ENCODE measurements at places on chromosomes 6 and 20. TPM values are rescaled to one million over a fixed set of nuclear protein-coding genes. Genes with fewer than 3 reads are reported as not detected.

Gene BPIFA1
- total RNA-seq = not detected

Gene SLC24A3
- 0.66 TPM for total RNA-seq

Gene KIF25
- total RNA-seq = 1.8 TPM

Gene ZSWIM1
- 5.2 TPM for total RNA-seq

Gene ALDH5A1
- 8.2 TPM for total RNA-seq

Gene PAX1
- not detected for total RNA-seq

Gene WFDC5
- total RNA-seq = not detected

Gene ADAM33
- total RNA-seq = 11.2 TPM

GRCh38 chr20:45919542-45920399, 7.8 kb upstream of the PLTP start:
- H3K27me3 ChIP-seq = no peaks in the 10 kb centered on the region
- peak; percentile 59 for DNase-seq
- no peaks in the 10 kb centered on the region for H3K36me3 ChIP-seq
- no peaks in the 10 kb centered on the region for H3K4me1 ChIP-seq

DNA sequence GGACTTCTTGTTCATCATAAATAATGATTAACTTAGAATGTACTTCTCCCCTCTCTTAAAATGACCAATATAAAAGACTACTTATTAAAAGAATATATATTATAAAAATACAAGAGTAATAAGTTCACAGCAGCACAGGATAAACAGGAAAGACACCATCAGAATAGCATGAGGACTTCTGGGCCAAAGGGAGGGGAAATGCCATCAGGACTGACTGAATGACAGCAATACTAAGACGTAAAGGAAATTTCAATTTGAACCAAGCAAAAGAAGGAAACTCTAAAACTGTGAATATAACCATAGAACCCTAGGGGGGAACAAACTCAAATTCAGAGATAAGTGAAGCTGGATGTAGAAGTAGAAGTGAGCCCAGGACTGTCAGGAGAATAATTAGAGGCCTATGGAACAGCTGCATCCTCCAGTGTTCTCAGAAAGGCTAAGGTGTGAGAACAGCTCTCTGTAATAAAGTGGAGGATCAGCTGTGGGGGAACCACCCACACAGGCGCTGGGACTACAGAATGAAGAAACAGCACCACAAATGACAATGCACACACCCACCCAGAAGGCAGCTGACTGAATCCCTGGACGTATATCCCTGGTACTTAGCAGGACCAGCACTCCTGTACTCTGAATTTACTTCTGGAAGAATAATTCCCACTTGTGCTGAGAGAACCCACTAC, 37.8 kb downstream of the ZHX3 start:
- H3K36me3 ChIP-seq = no peaks in the 10 kb centered on the region
- no peak overlapping the region for H3K4me3 ChIP-seq
- H3K27me3 ChIP-seq = no peaks in the 10 kb centered on the region

DNA sequence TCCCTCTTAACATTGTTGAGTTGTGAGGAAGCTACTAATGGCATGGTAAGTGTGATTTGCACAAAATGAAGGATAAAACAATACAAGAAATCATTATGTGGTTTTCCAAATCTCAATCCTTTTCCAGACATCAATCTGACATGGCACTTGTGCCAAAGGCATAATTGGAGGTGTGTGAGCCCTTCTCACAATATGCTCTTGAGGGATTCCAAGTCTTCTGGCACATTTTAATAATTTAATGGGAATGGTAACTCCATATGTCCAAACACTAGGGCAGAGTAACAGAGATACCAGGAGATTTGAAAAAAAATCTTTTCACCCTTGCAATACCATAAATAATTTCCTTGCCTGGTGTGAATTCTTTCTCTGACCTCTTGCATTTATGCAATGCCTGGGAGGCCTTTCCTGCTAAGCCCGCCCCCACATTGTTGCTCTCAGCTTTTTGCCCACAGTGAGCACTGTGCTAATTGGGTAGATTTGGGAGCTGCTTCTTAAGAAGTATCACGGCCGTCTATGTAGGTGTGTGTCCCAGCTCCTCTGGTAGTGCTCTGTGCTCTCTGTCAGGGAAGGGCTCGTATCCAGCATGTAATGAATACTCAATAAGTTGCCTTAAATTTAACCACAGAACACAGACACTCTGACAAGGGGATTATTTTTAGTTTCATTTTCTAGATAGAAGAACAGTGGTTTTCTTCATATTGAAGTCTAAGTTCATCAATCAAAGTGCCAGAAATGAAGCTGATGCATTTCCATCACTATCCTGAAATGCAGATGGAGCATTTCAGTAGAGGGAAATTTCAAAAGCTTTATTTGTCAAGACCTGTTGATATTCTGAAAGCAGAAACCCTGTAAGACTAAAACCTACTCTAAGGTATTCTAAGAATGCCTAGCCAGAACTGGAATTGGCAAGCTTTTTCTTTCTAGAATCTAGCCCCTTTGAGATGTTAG, 54.4 kb upstream of the CEP85L start:
- H3K4me3 ChIP-seq = no peak overlapping the region
- H3K27me3 ChIP-seq = no peaks in the 10 kb centered on the region
- DNase-seq = no peak
- H3K36me3 ChIP-seq = no peaks in the 10 kb centered on the region
- H3K4me1 ChIP-seq = peaks cover 21% of the 10 kb centered on the region
- H3K27ac ChIP-seq = no peak overlapping the region

- H3K36me3 ChIP-seq = no peaks in the 10 kb centered on the region
- H3K4me1 ChIP-seq = no peaks in the 10 kb centered on the region
- no peak for DNase-seq
- no peaks in the 10 kb centered on the region for H3K27me3 ChIP-seq
Observed at GRCh38 chr20:53129563-53129962, 157.4 kb downstream of the TSHZ2 start.

- no peaks in the 10 kb centered on the region for H3K36me3 ChIP-seq
- DNase-seq = no peak
- no peaks in the 10 kb centered on the region for H3K27me3 ChIP-seq
- H3K4me1 ChIP-seq = no peaks in the 10 kb centered on the region
- H3K4me3 ChIP-seq = no peak overlapping the region
Observed at GRCh38 chr20:60249436-60249835, 291.2 kb downstream of the CDH26 start.

DNA sequence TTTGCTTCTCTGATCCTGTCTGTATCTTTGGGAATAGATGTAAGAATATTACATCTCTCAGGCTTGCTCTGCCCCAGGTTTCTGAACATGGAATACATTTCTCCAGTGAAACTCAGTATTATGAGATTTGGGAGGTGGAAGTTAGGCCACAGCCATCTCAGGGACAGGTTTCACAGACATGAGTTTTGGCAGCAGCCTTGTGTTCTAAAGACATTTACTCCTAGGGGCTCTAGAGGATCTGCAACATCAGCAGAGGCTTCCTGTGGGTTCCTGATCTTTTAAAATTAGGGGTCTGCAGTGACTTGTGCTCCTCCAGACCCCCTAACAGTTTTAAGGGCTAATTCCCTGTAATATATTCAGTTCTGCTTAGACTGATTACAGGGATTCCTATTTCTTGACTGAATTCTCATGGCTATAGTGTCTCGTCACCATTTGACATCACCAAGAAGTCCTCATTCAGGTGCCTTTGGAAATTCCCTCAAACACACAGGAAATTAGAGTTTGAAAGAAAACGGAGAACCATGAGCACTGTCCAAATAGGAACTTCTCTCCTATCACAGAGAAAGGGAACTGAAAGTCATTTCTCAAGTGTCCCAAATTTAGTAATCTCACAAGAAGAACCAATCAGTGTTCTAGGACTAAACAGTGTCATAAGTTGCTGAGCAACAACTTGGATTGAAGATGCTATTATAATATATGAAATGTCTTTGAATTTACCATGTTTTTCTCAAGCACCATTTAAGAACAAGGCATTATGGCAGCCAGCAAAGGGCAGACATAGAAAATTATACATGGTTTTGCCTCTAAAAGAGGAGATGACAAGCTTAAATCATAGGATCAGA, 2.5 kb upstream of the HLA-DRA start:
- no peak overlapping the region for H3K4me3 ChIP-seq
- H3K36me3 ChIP-seq = no peaks in the 10 kb centered on the region
- no peaks in the 10 kb centered on the region for H3K27me3 ChIP-seq
- peak overlapping the region; percentile 53 for H3K27ac ChIP-seq
- H3K4me1 ChIP-seq = no peaks in the 10 kb centered on the region
- DNase-seq = no peak

GRCh38 chr6:31556307-31556706, 8.9 kb downstream of the NFKBIL1 start:
- no peak for DNase-seq
- H3K4me3 ChIP-seq = no peak overlapping the region
- peaks cover 13% of the 10 kb centered on the region for H3K4me1 ChIP-seq
- H3K36me3 ChIP-seq = peaks cover 11% of the 10 kb centered on the region
- H3K27ac ChIP-seq = no peak overlapping the region
- no peaks in the 10 kb centered on the region for H3K27me3 ChIP-seq

GRCh38 chr6:30151580-30151979, 9.4 kb downstream of the TRIM10 start:
- DNase-seq = no peak
- H3K4me1 ChIP-seq = peaks cover 12% of the 10 kb centered on the region
- no peak overlapping the region for H3K4me3 ChIP-seq

GRCh38 chr20:33983371-33983770, 10.3 kb upstream of the RALY start:
- no peaks in the 10 kb centered on the region for H3K4me1 ChIP-seq
- no peak overlapping the region for H3K27ac ChIP-seq
- no peak overlapping the region for H3K4me3 ChIP-seq
- H3K27me3 ChIP-seq = no peaks in the 10 kb centered on the region
- DNase-seq = no peak
- H3K36me3 ChIP-seq = no peaks in the 10 kb centered on the region

GRCh38 chr20:32012159-32012688, 2.0 kb downstream of the CCM2L start:
- H3K36me3 ChIP-seq = no peaks in the 10 kb centered on the region
- H3K27me3 ChIP-seq = no peaks in the 10 kb centered on the region
- no peak for DNase-seq
- H3K4me1 ChIP-seq = no peaks in the 10 kb centered on the region

DNA sequence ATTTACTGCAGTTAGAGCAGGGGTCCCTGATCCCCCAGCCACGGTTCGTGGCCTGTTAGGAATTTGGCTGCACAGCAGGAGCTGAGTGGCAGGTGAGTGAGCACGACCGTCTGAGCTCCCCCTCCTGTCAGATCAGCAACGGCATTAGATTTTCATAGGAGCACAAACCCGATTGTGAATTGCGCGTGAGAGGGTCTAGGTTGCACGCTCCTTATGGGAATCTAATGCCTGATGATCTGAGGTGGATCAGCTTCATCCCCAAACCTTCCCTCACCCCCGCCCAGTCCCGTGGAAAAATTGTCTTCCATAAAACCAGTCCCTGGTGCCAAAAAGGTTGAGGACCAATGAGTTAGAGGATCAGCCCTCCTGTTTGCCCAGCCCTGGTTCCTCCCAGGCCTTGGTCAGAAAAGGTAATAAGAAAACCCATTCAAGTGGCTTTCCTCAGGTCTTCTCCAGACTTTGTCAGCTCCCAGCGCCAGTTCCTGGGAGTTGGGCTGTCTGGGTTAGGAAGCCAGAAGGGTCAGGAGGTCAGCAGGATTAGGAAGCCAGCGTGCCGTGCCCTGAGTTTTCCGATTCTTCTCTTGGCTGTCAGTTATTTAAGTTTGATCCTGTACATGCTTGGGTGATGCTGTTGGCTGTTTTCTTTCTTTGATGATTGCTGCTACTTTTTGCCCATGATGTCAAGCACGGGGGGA, 139.9 kb upstream of the PMEPA1 start:
- no peaks in the 10 kb centered on the region for H3K4me1 ChIP-seq
- H3K27me3 ChIP-seq = no peaks in the 10 kb centered on the region
- no peaks in the 10 kb centered on the region for H3K36me3 ChIP-seq
- no peak overlapping the region for H3K27ac ChIP-seq

DNA sequence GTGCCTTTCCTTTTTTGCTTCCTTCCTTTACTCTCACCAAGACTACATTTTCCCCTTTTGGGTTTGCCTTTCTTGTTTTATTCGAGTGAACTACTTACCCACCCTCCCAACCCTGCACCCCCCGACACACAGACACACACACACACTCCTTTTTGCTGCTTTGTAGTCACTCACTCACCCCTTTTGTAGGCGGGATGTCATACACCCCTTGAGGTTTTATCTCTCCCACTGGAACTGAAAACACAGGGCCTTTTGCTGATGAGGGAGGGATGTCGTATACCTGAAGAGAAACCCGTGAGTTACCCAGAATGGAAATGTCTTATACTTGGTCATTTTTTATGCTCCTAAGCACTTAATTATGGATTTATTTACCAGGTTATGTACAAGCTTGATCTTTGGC, 40.3 kb downstream of the NEDD9 start:
- H3K36me3 ChIP-seq = no peaks in the 10 kb centered on the region
- no peak for DNase-seq
- peaks cover 33% of the 10 kb centered on the region for H3K4me1 ChIP-seq
- H3K4me3 ChIP-seq = no peak overlapping the region

- H3K4me1 ChIP-seq = peaks cover 3% of the 10 kb centered on the region
- no peak for DNase-seq
- no peaks in the 10 kb centered on the region for H3K27me3 ChIP-seq
- H3K36me3 ChIP-seq = no peaks in the 10 kb centered on the region
- H3K4me3 ChIP-seq = no peak overlapping the region
Observed at GRCh38 chr6:12096342-12096741, 84.2 kb downstream of the HIVEP1 start.

DNA sequence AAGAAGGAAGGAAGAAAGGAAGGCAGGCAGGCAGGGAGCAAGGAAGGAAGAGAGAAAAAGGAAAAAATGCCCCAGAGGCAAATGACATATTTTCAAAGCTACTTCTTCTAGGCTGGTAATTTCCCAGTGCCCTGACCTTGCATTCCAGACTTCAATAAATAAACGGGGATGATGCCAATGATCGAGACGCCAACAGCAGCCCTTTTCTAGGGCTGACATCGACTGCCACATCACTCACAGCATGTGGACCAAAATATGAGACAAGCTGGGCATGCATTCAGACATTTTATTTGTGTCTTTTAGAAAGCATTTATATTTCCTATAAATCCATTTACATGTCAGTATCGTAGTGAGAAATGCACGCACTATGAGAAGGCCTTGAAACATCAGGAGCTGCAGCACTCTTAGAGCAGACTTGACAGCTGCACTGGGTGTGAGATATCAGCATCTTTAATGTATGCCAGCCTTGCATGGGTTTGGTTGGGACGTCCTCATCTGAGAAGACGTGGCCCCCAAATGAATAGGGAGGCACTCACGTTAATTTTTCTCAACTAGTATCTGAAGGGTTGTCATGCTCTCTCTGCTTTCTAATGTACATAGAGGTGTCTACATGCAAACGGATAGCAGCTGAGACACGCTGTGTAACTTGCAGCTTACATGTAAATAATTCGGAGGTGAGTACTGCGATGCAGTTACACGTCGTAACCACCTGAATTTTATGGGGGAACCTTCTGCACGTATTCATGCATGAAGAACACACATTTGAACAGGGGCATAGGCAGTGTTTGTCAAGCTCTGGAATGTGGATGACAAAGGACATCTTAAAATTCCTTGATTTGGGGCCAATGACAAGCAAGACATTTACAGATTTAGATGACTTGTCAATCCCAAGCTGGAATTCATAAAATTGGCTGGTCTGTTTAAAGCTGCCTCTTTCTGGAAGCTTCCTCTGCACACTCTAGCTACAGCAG, 149.1 kb upstream of the AGPAT4 start:
- peak; percentile 23 for DNase-seq
- no peak overlapping the region for H3K27ac ChIP-seq
- no peak overlapping the region for H3K4me3 ChIP-seq
- no peaks in the 10 kb centered on the region for H3K27me3 ChIP-seq
- no peaks in the 10 kb centered on the region for H3K36me3 ChIP-seq

GRCh38 chr6:12653486-12653885, 63.1 kb upstream of the PHACTR1 start:
- no peaks in the 10 kb centered on the region for H3K27me3 ChIP-seq
- H3K4me3 ChIP-seq = no peak overlapping the region
- H3K4me1 ChIP-seq = no peaks in the 10 kb centered on the region
- H3K36me3 ChIP-seq = no peaks in the 10 kb centered on the region
- H3K27ac ChIP-seq = no peak overlapping the region
